Left colon (tissue), 2 donors: ENCODE measurements at places on chromosomes 5 and 9. TPM values are rescaled to one million over a fixed set of nuclear protein-coding genes. Genes with fewer than 3 reads are reported as not detected.

- no peak for DNase-seq
These were observed 40.6 kb downstream of the SFXN1 start for GRCh38 chr5:175519006-175519405.

- DNase-seq = no peak
These were observed 295.7 kb downstream of the ARHGEF28 start for GRCh38 chr5:73921741-73922140.

GRCh38 chr9:36275060-36275459, 16.8 kb upstream of the GNE start:
- DNase-seq = no peak

DNA sequence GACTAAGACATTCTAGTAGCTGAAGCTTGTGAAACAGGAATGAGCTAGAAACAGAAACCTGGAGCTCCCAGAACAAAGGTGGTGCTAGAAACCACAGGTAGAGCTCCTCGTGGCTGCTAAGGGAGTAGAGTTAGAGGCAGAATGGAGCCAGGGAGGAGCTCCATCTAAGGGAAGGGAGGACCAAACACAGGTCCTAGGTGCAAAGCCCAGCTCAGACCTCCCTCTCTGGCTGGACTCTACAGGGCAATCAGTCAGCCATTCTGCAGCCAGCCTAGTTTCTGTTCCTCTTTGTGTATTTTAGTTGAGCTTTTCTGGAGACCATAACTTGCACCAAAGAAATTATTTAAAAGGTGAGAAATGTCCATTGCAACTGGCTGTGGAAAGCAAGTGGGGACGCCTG, 70.4 kb downstream of the CRB2 start:
- DNase-seq = no peak

GRCh38 chr5:14726066-14726838, 61.7 kb downstream of the OTULIN start:
- DNase-seq = no peak

- peak; percentile 77 for DNase-seq
These were observed 74.5 kb upstream of the BARHL1 start for GRCh38 chr9:132507670-132508469.

RASGRF2 gene
- total RNA-seq = 2.3 TPM

RUSC2 gene
- 7.7 TPM for total RNA-seq

TAF1L gene
- total RNA-seq = not detected
